ENCODE measurements at places on chromosomes 11 and 22.

DNA sequence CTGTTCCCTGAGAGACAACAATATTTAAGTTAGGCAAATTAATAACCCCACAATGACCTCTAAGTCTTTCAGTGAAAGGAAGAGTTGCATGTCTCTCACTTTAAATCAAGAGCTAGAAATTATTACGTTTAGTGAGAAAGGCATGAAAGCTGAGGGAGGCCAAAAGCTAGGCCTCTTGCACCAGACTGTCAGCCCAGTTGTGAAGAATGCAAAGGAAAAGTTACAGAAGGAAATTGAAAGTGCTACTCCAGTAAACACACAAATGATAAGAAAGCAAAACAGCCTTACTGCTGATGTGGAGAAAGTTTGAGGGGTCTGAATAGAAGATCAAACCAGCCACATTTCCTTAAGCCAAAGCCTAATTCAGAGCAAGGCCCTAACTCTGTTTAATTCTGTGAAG is 45.0 kb downstream of the BBOX1 start:
- no peak for DNase-seq

DNA sequence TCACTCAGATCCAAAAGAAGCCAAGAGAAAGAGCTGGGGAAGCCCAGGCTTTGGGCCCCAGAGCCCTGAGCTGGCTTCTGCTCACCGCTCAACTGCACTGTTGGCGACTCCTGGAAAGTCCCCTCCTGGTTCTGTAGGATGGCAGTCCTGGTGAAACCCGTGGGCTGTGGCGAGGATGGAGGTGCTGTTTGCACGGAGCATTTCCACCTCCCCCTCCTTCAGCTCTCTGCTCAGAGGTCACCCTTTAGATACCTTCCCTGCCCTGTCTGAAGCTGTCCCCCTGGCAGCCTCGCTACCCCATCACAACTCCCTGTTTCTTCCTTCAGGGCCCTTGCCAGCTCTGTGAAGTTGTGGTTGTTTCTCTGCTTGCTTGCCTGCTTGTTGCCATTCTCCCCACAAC is 97.8 kb downstream of the MYO18B start:
- DNase-seq: no peak

- DNase-seq: no peak
These were observed 9.0 kb upstream of the CYTH4 start for GRCh38 chr22:37273126-37273845.

- DNase-seq: no peak
These were observed 12.6 kb downstream of the MPST start for GRCh38 chr22:37032134-37032534.

DNA sequence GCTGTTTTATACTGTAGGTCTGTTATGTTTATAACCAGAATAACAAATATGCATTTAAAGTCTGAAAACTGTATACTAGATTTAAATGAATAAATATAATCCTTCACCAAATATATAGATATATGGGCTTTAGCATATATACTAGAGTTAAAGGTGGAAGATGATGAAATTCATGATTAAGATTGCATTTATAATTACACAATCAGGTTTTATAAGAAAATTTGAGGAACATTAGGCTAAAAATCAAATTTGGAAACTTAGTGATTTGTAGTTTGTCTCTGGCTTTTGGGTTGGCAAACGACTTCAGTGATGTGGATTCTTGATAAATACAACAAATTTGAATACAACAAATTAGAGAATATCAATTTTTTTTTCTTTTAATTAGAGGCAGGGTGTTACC is 10.0 kb downstream of the BCL2L13 start:
- DNase-seq: no peak

- DNase-seq: no peak
These were observed 12.1 kb upstream of the BBOX1 start for GRCh38 chr11:27028561-27028965.

- no peak for DNase-seq
These were observed 53.6 kb downstream of the PTPRJ start for GRCh38 chr11:48033918-48034341.

DNA sequence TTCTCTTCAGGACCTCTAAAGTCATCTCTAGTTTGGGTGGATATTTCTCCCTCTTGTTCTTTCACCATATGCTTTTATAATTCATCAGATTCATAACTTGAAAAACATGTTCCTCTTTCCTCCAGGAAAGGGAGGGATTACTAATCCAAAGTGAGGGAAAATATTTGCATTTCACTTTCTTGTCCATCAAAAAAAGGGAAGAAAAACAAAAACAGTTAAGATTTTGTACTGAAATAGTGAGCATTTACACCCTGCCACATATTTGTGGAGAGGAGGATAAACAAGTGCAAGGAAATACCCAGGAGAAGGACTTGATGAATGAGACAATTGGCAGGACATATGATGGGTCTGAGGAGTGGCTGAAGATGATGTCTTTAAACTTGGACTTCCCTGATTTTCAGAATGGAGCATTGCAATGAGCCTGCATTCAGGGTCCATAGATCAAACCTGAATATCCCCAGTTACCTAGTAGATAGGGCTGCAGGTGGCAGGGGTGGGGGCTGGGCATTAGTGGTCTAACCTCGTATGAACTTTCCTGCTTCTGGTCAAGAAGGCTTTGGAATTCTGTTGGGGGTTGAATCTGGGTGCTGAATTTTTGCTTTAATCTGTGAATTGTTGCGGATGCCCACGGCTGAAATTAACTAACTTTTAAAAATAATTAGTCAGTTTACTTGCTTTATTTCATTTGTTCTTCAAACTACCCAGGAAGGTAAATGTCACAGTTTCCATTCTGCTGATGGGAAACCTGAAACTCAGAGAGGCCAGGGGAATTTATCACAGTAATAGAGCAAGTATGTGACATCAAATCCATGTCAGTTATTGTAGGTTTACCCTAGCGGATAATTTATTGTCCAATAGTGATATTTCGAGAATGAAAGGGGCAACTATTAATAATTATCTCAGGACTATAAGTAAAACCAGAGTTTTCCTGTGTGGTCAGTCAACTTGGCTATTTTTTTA is 36.9 kb upstream of the TMEM123 start:
- no peak for DNase-seq

- no peak for DNase-seq
These were observed at the start of gene PHF21B for GRCh38 chr22:45009606-45010531. TSS of gene PHF21B (minus strand) at chr22:45010005. CDS start at chr22:45009549, 456 bp downstream.

DNA sequence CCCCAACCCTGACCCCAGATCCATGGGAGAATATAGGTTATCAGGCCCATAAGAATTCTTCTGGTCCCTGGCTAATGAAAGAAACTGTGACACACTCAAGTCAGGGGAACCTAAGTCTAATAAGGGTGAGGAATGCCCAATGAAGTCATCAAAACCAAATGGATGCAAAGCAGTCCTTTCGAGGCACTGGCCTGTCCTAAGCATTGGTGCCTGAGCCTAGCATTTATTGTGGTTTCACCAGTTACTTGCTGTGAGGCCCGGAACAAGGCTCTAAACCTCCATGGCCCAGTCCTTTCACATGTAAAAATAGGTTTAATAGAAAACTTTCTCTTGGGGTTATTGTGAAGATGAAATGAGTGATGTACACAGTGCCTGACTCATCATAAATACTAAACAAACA is 712.6 kb downstream of the DLG2 start:
- DNase-seq: no peak

DNA sequence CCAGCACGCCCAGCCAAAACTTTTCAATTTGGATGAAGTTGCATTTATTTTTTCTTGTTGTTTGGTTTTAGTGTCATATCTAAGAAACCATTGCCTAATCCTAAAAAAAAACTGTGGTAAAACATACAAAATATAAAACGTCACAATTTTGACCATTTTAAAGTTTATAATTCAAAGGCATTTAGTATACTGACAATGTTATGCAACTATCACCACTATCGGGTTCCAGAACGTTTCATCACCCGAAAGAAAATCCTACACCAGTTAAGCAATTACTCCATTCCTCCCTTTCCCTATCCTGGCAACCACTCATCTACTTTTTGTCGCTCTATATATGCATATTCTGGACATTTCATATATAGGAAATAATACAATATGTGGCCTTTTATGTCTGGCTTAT is 30.5 kb upstream of the PHOX2A start:
- DNase-seq: no peak

DNA sequence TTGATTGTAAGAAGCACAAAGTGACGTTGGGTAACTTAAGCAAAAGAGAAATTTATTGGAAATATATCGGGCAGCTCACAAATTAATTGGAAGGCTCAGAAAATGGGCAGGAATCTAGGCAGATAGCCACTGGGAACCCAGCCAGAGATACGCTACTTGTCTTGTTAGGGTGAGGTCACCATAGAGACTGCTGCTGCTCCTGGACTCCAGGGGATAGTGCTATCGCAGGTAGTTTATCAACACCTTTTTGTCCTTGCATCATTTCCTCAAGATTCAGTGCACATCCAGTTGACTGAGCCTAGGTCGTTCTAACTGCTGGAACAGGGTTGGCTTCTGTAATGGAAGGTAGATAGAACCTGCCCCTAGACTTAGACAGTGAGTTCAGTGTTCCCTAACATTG is 19.6 kb downstream of the AMOTL1 start:
- DNase-seq: no peak

DNA sequence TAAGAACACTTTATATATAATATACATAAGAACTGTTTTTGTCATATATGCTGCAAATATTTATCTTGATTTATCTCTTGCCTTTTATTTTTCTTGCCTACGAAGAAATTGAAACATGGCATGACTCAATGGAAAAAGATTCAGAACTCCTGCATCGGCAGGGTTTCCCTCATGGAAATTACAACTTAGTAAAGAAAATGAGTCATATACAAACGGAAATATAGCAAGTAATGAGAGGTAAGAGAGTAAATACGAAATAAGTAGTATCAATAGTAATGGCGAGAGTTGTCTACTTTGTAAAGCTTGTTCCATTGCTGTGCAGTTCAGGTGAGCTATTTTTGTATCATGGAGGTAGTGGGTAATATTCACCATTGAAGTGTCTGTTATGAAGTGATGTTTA is 350.4 kb downstream of the DDX10 start:
- DNase-seq: no peak

- no peak for DNase-seq
These were observed 162.9 kb upstream of the ZBED5 start for GRCh38 chr11:11020747-11021149.

DNA sequence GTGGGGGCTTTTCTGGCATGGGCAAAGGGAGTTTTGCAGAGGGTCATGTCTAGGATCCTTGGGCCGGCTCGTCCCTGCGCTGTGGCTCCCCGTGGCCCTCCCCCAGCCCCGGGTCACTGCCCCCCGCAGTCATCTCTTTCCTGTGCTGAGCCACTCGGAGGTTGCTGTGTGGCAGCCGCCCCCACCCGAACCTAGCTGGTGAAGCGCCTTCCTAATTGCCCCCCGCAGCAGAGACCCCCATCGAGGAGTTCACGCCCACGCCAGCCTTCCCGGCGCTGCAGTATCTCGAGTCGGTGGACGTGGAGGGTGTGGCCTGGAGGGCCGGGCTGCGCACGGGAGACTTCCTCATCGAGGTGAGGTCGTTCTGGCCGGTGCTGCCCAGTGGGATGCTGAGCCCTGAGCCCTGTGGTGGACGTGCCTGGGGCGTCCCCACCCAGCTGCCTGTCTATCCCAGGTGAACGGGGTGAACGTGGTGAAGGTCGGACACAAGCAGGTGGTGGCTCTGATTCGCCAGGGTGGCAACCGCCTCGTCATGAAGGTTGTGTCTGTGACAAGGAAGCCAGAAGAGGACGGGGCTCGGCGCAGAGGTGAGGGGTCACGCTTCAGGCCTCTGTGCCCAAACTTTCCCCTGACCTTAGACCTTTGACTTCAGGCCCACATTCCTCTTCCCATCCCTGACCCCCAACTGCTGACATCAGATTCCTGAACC is 32.0 kb downstream of the SHANK3 start:
- no peak for DNase-seq

GRCh38 chr11:65411681-65412070 is 10.9 kb upstream of the NEAT1 start:
- no peak for DNase-seq

GRCh38 chr11:120964857-120965256 is 59.0 kb upstream of the TBCEL start:
- no peak for DNase-seq

- no peak for DNase-seq
These were observed 174.6 kb upstream of the ARHGAP42 start for GRCh38 chr11:100512475-100512874.

GRCh38 chr11:76613901-76614300 is 56.6 kb downstream of the LRRC32 start:
- DNase-seq: no peak

GRCh38 chr11:12052676-12053605 is 44.5 kb upstream of the DKK3 start:
- DNase-seq: no peak

- DNase-seq: no peak
These were observed 8.5 kb downstream of the MARK2 start for GRCh38 chr11:63847363-63847762.

DNA sequence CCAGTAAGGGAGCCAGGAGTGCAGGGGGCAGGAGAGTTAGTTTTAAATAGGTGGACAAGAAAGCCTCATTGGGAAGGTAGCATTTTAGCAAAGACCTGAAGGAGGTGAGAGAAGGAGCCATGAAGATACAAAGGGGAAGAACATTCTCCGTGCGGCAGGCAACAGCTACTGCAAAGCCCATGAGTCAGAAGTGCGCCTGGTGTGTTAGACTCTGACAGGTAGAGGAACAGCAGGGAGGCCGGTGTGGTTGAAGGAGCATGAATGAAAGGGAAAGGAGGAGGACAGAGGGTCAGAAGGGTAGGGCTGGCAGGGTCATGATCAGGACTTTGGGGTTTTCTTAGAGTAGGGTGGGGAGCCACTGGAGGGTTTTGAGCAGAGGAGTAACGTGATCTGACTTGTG is 34.5 kb upstream of the PAMR1 start:
- DNase-seq: no peak

DNA sequence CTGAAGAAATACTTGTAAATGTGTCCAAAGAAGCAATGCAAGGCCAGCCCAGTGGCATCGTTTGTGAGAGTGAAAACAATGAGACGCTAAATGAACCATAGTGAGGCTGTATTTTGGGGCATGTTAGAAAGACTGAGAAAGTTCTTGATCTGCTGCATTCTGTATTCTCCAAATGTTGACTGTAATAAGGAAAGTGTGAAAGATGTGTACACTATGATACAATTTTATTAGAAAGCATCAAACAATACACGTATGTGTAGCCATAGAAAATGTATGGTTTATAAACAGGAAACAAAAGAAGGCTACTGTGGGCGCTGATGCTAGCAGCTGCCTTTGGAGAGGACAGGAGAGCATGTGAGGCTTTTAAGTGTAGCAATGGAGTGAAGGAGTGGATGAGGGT is 233.5 kb upstream of the E2F8 start:
- no peak for DNase-seq

DNA sequence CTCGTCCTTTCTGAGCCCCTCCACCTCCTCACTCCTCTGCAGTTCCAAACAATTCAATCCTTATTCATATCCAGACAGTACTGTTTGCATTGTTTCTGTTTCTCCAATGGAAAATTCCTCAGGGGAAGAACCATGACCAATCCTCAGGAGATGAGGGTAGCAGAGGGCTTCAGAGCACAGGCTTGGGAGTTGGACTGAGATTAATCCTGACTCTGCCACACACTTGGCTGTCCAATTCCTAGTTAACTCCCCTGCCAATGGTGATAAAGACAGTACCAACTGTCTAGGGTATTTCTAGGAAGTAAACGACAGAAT is 58.0 kb downstream of the MICAL3 start:
- DNase-seq: no peak

All from kidney capillary endothelial cell (primary cell).